ENCODE measurements at places on chromosomes 6 and 20.

DNA sequence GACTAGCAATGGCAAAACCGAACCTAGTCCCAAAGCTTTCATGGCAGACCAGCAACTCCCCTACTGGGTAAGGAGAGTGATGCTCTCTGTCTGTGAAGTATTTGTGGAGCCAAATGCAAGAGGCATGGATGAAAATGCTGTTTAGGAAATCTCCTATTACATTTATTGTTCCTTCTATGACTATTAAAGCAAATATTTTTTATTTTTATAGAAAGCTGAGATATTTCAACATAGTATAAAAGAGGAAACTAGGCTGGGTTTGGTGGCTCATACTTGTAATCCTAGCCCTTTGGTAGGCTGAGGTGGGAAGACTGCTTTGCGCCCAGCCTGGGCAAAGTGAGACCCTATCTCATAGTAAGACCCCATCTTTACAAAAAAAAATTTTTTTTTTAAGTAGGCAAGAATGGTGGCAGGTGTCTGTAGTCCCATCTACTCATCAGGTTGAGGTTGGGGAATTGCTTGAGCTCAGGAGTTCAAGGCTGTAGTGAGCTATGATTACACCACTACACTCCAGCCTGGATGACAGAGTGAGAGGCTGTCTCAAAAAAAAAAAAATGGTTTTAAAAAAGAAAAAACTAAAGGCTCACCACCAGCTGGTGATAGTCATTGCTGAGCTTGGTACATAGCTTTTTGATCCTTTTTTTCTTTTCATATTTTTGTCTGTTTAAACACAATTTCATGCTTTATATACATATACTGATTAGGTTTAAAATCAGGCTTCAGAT lies 11.3 kb downstream of the KDM1B start:
- H3K4me1 ChIP-seq, result no peaks in the 10 kb centered on the region
- no peak overlapping the region for H3K4me3 ChIP-seq
- DNase-seq, result no peak
- H3K27me3 ChIP-seq, result no peaks in the 10 kb centered on the region

DNA sequence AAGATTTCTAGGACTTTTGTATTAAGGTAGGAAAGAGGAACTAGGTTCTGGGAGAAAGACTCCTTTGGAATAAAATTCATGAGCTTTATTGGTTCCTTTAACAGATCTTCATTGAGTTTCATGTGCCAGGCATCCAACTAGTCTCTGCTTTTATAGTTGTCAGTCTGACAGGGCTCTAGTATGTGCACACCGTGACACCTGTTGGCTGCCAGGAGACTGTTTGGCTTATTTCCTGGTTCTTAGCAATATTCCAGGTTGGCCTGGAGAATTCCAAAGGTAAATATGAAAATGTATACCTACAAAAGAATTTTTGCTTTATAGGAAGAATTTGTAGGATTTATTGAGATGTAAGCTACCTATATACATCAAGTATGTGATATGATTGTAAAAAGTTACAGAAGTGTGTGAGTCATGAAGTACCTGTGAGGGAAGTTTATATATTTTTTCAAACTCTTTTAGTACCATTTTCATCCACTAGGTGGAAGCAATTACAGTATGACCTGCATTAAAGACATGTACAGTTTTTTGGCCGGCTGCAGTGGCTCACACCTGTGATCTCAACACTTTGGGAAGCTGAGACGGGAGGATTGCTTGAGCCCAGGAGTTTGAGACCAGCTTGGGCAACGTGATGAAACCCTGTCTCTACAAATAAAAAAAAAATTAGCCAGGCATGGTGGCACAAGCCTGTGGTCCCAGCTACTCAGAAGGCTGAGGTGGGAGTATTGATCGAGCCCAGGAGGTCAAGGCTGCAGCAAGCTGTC lies 35.2 kb downstream of the NDUFAF5 start:
- no peaks in the 10 kb centered on the region for H3K4me1 ChIP-seq
- H3K36me3 ChIP-seq, result peaks cover 33% of the 10 kb centered on the region
- H3K4me3 ChIP-seq, result no peak overlapping the region
- no peak overlapping the region for H3K27ac ChIP-seq

DNA sequence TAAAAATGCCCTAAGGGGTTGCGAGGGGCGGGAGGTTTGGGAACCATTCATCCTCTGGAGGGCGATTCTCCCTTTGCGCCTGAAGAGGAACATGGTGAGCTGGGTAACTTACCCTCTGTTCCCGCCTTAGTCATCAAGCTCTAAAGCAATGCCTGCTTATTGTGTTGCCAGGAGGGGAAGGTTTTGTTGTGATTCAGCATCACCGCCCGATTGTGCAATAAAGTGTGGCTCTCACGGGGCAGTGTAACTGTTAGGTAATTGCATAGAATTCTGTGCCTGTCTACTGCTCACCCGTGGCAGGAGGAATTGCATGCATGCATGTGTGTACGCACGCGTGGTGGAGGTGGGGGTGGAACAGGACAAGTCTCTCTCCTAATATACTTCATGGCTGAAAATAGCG lies 95.5 kb upstream of the AGPAT4 start:
- no peak overlapping the region for H3K4me3 ChIP-seq
- no peaks in the 10 kb centered on the region for H3K4me1 ChIP-seq
- H3K36me3 ChIP-seq, result no peaks in the 10 kb centered on the region

DNA sequence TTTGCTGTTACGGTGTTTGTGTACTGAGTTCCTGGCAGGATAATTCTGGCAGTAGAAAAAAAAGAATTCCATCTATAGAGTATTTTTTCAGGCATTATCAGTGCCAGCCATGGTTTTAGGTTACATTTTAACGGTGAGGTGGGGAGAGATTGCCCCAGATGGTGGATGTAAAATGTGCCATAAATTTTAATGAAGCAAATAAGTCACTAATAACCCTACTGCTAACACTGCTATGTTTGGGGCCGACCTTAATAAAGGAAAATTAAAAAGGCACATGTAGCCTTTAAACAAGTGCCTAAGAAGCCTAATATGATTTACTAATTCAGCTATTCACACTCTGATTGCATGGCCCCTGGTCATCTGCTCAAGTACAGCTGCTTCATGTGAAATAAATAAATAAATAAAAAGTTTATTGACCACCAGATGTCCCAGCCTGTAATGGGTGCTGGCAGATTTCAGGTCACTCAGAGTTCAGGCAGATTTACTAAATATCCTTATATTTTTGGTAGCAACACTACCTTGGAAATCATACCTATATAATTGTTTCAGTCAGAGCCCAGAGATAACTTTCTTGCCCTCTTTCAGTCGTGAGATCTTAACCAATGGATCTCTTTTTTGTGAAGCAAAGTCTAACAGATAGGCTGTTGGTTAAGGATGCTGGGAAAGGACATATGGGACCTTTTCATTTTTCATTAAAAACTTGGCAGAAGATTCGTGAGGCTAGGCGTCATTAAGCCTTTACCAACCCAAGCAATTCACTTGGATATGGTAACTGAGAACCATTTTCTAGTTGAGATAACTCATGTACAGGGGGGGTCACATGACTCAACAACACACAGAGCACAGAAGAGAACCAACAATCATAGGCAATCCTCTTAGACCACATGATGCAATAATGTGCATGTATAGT lies 495.0 kb upstream of the NRSN1 start:
- H3K36me3 ChIP-seq, result no peaks in the 10 kb centered on the region
- no peak overlapping the region for H3K27ac ChIP-seq
- no peak overlapping the region for H3K4me3 ChIP-seq

DNA sequence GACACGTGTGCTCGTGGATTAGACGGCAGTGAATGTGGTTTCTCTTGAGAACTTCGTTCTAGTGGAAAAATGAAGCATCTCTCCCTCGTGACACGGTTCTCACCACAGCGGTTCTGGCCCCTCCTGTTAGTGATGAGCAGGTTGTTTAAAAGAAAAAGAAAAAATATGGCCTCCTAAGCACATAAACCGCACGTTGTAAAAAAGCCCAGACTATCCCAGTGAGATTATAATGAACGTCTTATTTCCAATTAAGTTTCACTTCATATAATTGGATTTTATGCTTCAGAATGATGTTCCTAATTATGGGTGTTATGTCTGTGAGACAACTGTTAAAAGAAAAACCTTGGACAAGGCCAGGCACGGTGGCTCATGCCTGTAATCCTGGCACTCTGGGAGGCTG lies 74.5 kb upstream of the FRMD1 start:
- no peaks in the 10 kb centered on the region for H3K27me3 ChIP-seq
- DNase-seq, result no peak
- H3K36me3 ChIP-seq, result no peaks in the 10 kb centered on the region
- no peaks in the 10 kb centered on the region for H3K4me1 ChIP-seq

DNA sequence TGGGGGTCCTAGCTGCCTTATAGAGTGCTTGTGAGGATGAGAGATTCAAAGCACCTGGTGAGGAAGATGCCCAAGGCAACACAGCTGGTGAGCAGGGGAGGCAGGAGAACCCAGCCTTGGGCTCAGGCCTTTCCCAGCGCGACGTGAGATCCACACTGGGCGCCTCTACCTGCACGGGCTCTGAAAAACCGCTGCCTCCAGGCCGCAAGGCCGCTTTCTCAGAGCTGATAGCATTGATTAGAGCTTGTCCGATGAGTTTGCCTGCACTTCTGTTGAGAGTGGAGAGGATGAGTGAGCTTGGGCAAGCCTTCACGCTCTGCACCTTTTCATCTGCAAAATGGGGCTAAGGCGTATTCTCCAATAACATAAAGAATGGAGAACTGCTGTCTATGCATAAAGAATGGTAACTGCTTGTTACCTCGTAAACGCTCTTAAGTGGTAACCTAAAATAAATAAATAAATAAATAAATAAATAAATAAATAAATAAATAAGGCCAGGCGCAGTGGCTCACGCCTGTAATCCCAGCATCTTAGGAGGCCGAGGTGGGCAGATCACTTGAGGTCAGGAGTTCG lies 916 bp downstream of the PABPC1L start:
- peaks cover 21% of the 10 kb centered on the region for H3K36me3 ChIP-seq
- no peaks in the 10 kb centered on the region for H3K27me3 ChIP-seq
- no peak for DNase-seq
- H3K4me3 ChIP-seq, result peak overlapping the region; percentile 68
- H3K27ac ChIP-seq, result no peak overlapping the region

DNA sequence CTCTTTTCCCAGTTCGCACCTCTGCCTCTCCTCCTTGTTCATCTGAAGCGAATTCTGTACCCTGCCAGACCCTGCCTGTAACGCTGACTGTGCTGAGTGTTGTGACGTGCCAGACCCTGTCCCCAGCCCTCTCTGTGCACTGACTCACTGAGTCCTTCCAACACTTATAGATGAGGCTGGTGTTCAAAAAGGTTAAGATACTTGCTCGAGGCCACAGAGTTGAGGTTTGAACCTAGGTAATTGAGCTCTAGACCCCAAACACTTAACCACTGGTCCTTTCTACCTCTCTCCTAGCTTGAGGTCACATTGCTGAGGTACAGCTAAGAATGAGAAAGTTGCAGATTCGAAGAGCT lies 45.7 kb upstream of the NEDD9 start:
- no peaks in the 10 kb centered on the region for H3K27me3 ChIP-seq
- H3K4me1 ChIP-seq, result peaks cover 17% of the 10 kb centered on the region
- H3K36me3 ChIP-seq, result no peaks in the 10 kb centered on the region
- no peak for DNase-seq
- H3K4me3 ChIP-seq, result no peak overlapping the region

DNA sequence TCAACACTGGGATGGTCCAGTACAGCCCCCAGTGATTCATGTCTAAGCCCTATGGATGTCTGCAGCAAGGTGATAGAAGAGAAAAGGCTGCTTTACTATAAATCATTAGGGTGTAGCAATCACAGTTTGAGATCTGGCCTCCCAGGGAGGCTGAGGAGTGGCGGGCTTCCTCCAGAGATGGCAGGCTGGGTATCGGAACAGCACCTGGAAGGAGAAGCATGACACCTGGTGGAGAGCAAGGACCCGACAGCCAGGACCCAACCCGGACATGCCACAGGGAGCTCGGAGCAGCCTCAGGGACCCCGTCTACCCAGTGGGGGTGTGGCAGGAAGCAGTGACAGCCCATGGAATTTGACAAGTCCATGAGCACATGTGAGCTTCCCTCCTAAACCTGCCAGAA lies 114.8 kb upstream of the CD93 start:
- no peak for DNase-seq
- H3K27ac ChIP-seq, result no peak overlapping the region
- H3K4me3 ChIP-seq, result no peak overlapping the region
- H3K4me1 ChIP-seq, result no peaks in the 10 kb centered on the region

Data from ascending aorta (tissue), 2 donors.